ENCODE measurements at places on chromosomes 5 and 9.

DNA sequence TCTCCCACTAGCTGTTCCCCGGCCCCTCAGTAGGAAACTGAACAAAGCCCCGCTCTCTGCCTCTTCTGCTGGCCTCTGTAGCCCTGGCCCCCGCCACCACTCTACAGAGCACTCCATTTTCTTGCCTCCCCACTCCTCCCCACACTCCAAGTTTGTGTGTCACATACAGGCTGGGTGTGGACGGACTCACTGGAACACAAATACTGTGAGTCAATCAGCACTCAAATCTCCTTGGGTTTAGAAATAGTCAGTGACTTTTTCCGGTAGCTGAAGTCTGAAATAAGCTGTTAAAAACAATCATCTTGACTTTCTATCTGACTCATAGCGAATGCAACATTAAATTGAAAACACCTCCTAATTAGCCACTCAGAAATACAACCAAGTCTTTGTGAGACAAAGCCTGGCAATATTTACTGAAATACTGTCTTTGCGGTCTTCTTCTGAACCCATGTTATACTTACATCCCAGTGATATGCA is 122.5 kb downstream of the LHFPL2 start:
- no peak for DNase-seq

DNA sequence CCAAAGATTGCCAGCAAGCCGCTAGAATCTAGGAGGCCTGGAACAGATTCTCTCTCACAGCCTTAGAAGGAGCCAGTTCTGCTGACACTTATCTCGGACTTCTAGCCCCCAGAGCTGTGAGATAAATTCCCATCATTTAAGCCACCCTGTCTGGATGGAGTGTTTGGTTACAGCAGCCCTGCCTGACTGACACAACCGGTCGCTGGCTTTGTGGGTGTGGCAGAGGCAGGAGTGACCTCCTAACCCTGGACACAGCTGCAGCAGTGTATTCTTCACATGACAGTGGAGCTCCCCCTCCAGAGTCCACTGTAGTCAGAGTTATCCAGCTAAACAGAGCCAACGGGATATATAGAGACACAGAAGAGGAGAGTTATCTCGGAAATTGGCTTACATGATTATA is 21.2 kb upstream of the IL17B start:
- no peak for DNase-seq

GRCh38 chr9:121996783-121997182 is 96.3 kb downstream of the TTLL11 start:
- DNase-seq = no peak

DNA sequence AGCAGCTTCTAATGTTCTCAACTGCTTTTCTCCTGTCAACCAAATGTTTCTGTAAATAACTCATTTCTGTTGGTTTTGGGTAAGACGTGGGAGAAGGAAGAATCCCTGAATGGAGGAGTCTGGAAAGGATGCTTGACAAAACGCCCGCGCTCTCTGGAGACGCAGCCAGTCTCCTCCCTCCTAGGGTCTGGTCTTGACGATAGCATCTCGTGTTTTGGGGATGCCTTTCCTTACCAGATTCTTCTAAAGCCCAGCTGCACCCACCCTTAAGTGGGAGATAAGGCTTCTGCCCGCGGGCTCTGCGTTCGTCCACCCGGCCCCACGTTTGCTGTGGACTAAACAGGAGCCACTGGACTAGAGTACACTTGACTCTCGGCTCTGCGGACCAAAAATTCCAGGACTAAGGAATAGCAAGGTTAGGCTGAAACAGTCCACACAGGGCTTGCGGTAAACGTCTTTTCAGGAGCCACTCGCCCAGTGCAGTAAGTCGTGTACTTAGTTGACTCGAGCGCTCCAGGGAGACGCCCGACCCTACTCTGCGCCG is 491 bp upstream of the CTSL start:
- DNase-seq = no peak

DNA sequence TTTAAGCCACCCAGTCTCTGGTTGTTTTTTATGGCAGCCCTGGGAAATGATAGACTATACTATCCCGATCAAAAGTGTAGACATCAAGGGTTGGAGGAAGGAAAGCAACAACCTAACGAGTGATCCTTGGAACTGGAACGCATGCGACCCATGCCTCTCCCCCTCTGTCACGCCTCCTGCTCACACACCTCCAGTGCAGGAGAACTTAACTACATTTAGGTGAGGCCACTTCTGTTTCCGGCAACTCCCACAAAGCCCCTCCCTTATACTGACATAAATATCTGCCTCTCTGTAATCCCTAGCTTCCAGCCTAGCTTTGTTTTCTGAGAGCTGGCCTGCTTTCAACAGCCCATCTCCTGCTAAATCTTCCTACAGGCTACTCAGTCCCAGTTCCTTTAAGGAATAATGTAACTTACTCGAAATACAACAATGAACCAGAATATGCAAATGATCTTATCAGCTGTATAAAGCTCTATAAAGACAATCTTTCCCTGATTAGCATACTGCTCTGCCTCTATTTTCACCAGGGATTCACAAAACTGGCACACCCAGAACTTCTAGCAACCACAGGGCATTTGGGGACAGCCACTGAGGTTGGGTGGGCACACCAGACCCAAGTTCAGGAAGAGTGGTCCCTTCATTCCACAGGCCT is 73.9 kb downstream of the GABBR2 start:
- DNase-seq = no peak

- DNase-seq = no peak
Measured at GRCh38 chr9:114662081-114662989, 4.7 kb upstream of the TEX53 start.
